ENCODE measurements at places on chromosomes 6 and 20.

DNA sequence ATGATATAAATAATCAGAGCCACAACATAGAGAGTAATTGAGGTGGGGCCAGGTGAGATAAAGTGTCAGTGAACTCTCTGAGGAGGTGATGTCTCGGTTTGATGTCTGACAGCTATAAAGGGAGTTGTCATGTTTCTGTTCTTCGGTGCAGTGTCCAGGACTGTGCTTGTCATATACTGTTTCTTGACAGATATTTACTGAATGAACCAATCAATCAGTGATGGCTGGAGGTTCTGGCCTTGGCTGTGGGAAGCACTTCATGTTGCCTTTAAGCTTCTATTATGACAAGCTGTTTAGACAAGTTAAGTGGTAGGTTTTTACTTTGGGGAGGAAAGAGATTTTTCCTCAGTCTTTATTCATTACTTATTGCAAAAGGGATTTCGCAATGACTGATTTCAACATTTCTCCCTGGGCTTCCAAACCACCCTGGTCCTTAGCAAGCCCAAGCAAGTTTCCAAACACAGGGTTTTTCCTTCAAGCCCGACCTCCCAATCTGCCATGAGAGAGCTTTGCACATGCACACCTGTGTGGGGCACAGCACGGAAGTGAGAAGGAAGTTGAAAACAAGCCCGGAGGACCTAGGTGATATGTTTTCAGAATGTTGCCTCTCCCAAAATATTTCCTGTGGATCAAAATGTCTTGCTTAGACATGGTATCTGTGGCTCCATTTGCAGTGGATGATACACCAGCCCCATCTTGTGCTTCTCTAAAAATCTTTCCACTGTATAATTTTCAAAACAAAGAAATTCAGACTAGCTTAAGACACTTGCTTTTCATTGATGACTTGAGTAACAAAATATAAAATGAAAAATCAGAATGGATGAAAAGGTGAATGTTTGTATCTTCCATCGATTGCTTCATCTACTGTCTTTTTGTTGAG is 567.3 kb upstream of the BTBD3 start:
- peak; percentile 9 for DNase-seq

DNA sequence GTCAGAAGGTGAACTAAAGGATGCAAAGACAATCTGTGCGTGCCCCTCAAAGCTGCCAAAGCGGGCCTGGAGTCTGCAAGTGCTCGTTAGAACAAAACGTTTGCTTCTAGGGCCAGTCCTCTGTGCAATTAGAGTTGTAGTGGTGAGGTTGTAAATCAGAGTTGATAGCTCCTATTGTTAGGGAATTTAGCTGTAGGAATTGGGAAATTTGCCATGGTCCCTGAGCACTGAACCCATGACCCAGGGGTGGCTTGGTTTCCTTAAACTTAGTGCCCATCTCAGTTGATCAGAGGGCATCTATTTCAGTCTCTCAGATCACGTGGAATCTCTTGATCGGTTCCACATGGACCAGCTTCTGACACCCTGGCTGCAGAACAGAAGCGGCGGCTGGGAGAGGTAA is 18.8 kb upstream of the RPS6KA2 start:
- no peak for DNase-seq

- DNase-seq, result no peak
Observed at GRCh38 chr20:62977613-62978560, 25.4 kb downstream of the SLC17A9 start.

DNA sequence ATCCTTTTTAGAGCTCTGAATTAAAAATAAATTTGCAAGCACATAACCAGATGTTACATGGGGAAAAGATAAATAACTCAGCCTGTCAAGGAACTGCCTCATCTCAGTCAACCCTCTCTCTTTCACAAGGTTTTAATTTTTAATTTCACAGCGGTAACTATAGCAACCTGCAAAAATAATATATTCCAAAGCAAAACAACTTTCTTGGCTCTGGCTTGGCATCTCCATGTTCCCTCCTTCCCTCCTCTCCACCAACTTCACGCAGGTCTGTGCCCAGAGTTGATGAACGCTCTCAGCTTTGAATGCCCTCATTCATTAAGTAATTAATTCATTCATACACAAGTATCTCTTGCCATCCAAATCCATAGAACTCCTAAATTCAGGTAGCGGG is 32.5 kb upstream of the SIRPA start:
- no peak for DNase-seq

- no peak for DNase-seq
Observed at GRCh38 chr20:56759741-56760278, 130.7 kb downstream of the TFAP2C start.

DNA sequence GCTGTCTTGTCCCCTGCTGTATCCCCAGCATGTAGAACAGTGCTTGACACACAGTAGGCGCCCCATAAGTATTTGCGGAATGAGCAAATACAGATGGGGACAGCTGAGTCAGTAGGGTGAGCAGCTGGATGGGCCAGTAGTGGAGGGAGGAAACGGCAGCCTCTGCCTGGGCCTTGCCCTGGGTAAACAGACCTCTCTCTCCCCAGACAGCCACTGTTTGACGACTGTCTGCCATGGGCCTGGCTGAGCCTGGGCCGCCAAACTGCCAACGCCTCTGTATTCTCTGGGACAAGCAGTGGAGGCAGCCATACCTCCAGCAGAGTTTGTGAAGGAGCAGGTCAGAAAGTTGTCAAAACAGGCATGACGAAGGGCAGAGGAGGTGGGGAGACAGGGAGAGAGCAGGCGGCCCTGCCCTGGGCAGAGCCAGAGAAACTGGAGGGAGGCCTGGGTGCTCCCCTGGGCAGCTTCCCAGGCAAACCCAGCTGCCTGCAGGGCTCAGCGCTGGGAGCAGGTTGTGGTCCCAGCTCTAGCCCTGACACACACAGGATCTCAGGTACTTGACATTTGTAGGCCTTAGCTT is 15.2 kb downstream of the HNF4A start:
- peak; percentile 98 for DNase-seq

DNA sequence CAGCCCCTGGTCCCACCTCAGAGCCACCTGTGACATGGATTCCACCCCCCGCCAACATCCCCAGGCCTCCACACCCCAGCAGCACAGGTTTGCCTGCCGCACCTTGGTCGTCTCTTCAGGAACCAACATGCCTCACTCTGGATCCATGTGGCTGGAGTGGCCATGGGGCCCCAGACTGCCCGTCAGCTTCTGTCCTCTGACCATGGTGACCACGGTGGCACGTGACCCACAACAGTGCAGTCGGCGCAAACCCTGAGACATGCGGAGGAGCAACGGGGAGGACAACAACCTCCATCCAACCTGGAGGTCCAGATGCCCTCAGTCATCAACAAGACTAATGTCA is 85.6 kb downstream of the ANKRD60 start:
- DNase-seq, result no peak

- DNase-seq, result no peak
Observed at GRCh38 chr20:17394411-17394810, 136.8 kb downstream of the BFSP1 start.

DNA sequence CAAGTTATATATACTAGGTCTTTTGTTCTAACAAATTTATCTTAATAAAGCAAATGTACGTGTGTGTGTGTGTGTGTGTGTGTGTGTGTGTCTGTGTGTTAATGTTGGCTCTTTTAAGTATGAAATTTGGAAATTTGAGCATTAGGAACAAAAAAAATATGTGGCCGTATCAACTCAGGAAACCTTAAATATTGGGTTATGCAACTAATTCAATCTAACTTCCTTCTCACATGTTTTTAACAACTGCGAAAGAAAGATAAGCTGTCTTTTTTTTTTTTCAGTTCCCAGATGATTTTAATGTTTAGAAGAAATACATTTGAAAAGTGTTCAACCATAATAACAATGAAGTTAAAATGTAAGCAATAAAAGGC is 616.4 kb upstream of the ARID1B start:
- no peak for DNase-seq

DNA sequence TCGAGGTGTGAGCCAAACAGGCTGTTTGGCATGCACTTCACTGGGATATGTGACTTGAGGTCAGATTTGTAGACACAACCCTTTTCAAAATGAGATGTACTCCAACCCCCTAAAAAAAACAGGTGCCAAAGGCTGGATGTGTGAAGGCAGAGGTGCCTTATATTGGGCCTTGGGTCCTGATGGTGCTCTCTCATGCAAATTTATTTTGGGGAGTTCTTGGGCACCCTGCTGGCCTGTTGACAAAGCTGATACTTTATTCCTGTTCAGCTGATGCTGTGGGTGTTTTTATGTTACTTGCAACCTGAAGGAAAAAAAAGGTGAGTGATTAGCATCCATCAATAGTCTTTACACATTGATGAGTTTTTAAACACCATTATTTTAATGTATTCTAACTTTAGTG is 121.5 kb downstream of the DNAH8 start:
- no peak for DNase-seq

GRCh38 chr20:9038791-9039535 is 29.9 kb upstream of the PLCB4 start:
- DNase-seq, result no peak

- no peak for DNase-seq
Observed at GRCh38 chr6:10847684-10848083, 9.3 kb upstream of the MAK start.

GRCh38 chr20:35766843-35767242 is 5.0 kb upstream of the PHF20 start:
- no peak for DNase-seq

GRCh38 chr20:21453690-21454089 is 56.4 kb upstream of the NKX2-4 start:
- no peak for DNase-seq

DNA sequence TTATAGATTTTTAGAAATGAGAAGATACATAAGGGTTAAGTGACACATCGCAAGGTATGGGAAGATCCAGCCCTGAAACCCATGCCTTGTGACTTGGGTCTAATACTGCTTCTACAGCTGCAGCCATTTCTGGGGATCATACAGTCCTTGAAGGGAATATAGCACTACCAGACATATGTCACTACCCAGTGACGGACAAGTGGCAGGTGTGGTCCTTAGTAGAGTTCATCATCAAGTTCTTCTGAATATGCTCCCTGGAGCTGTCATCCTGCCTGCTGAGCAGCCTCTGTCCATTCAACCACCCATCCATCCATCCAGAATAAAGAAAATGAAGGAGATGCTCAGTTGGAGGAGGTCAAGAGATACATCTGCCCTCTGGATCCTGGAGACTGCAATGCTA is 118.6 kb upstream of the ASF1A start:
- no peak for DNase-seq

DNA sequence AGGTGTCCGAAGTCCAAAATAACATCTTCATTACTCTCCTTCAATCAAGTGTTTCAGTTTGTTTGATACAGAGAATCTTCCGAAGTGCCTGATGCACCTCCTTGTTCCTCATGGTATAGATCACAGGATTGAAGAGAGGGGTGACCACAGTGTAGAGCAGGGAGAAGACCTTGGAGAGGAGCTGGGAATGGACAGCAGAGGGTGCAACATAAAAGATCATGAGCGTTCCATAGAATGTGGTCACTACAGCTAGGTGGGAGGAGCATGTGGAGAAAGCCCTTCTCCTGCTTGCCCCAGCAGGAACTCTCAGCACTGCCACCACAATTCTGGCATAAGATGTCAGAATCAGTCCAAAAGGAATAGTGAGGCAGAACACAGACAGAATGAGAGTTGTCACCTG is 11.9 kb downstream of the OR12D1 start:
- no peak for DNase-seq

- no peak for DNase-seq
Observed at GRCh38 chr6:158086504-158087223, 81.4 kb downstream of the SERAC1 start.

GRCh38 chr6:111768431-111768770 is 104.9 kb downstream of the FYN start:
- no peak for DNase-seq

GRCh38 chr6:24353861-24354260 is 4.0 kb downstream of the DCDC2 start:
- DNase-seq, result no peak

DNA sequence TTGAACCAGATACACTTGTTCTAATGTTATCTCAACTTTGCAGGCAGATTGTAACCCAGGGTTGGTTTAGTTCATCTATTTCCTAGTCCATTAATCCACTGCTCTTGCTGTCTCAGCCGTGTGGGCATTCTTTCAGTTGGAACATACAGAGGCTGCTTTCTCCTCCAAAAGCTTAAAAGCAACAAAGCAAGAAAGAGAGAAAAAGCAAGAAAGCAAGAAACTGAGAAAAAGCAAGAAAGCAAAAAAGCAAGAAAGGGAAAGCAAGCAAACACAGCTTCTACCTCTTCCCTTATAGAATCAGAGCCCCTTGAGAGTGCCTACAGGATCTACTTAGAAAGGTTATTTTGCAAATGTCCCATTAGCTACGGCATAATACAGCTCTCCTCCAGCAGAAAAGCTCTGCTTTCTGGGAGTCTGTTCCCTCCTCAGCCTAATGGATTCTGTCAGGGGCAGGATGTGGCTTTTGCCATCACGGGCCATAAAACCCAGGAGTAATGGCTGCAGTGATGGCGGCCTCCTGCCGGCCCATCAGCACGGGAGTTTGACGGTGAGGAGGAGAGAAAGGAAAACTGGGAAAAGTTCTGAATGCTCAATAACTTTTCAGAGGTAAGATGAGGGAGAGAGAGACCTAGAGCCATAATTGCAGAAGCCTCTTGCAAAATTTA is 156.8 kb upstream of the JARID2 start:
- no peak for DNase-seq

- DNase-seq, result no peak
Observed at GRCh38 chr6:54060286-54060685, 51.0 kb upstream of the MLIP start.

DNA sequence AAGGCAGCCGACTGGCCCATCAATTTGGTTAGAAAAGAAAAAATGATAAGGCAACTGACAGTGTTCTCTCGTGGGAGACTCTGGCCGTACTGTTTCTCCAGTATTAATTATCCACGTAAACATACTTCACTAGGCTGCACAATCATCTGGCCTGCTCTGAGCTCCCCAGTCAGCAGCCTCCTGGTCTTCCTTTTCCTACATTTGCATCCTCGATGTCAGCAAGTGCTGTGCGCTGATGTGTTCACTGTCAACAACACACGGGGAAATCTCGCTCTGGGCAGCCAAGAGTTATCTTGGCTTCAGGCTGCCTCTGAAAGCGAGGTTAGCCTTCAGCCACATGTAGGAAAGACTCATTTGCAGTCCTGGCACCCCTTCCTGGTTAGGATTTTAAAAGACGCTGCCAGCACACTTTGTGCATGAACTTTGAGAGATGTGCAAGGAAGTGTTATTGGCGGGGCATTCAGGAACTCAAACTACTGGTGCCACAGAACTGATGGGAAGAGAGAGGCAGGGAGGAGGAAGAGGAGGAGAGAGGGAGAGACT is 460.5 kb upstream of the ARID1B start:
- DNase-seq, result no peak

DNA sequence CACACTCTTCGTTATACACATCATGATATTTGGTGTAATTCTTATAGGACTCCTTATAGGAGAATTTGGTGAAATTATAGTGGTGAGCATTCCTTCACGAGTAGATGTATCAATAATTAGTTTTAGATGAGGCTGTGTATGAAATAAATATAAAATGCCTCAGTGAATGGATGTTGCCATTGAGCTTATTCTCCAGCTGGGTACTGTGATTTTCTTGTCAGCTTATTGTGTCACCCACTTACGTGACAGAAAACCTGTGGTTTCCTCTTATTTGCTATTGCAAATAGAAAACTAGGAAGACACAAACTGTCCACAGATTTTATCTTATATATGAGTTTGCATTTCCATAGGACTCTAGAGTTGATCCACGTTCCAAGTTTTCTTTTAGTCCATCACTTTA is 439.9 kb upstream of the RNF217 start:
- DNase-seq, result no peak

- no peak for DNase-seq
Observed at GRCh38 chr6:158735009-158735408, 84.2 kb downstream of the EZR start.

- DNase-seq, result peak; percentile 47
Observed at GRCh38 chr6:137799950-137800568, 67.0 kb upstream of the TNFAIP3 start.

- no peak for DNase-seq
Observed at GRCh38 chr6:74753883-74754600, 451.8 kb downstream of the COL12A1 start.
